ENCODE measurements at places on chromosomes 6 and 20.

DNA sequence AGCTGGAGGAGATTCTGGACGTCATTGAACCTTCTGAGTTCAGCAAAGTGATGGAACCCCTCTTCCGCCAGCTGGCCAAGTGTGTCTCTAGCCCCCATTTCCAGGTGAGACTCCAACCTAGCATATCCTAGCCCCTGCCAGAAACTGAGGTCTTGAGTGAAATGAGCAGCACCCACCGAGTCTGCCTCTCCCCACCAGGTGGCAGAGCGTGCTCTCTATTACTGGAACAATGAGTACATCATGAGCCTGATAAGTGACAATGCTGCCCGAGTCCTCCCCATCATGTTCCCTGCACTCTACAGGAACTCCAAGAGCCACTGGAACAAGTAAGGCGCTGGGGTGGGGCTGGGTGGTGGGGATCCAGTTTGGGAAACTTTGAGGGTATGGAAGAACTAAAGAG, 4.6 kb downstream of the MEA1 start:
- DNase-seq, result no peak

DNA sequence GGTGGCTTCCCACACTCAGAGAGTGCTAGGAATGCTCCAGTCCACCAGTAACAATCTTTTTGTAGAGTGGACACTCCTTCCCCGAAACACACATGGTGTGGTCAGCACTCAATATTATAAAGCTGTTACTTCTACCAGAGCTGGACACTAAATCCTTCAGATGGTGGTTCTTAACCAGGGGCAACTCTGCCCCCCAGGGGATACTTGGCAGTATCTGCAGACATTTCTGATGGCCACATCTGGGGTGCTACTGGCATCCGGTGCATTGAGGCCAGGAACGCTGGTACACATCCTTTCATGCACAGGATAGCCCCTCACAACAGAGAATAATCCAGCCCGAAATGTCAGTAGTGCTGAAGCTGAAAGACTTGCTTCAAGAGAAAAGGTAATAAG, 124.4 kb downstream of the NFATC2 start:
- DNase-seq, result no peak

- DNase-seq, result no peak
Measured at GRCh38 chr20:37758332-37758731, 64.5 kb downstream of the CTNNBL1 start.

- peak; percentile 95 for DNase-seq
Measured at GRCh38 chr20:50645253-50646068, 45.9 kb downstream of the RIPOR3 start.

- DNase-seq, result no peak
Measured at GRCh38 chr6:157667211-157668008, 155.6 kb upstream of the SNX9 start.

DNA sequence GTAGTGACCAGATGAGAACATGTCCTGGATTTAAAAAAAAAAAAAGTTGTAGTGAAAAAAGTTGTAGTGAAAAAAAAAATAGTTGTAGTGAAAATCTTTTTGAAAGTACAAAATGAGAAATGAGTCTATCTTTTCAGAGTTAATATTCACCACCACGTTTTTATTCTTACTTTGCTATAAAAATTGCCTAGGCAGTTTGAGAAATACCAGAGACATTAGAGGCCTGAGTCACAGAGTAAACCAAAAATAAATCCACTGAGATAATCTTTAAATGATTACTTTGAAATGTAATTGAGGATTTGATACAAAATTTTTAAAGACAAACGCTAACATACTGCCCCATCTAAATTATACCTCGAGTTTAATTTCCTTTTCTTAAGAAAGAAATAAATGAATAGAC, 101.2 kb upstream of the TIAM2 start:
- no peak for DNase-seq

DNA sequence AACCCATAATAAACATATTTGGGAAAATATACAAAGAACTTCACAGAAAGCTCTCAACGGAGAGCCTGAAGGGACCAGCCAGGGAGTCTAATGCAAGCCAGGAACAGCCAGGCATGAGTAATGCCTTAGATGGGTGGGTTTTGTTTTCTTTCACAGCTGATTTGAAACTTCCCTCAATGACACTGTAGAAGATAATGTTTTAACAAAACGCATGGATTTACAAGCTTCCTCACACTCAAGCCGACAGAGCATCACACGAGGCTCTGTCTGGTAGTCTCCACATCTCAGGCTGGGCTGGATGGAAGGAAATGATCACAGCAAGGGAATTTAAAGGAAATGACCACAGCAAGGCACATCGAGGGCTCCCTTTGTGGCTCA, 113.9 kb downstream of the GMPR start:
- peak; percentile 55 for DNase-seq

GRCh38 chr6:134031696-134032255, 20.6 kb downstream of the SLC2A12 start:
- DNase-seq, result no peak

DNA sequence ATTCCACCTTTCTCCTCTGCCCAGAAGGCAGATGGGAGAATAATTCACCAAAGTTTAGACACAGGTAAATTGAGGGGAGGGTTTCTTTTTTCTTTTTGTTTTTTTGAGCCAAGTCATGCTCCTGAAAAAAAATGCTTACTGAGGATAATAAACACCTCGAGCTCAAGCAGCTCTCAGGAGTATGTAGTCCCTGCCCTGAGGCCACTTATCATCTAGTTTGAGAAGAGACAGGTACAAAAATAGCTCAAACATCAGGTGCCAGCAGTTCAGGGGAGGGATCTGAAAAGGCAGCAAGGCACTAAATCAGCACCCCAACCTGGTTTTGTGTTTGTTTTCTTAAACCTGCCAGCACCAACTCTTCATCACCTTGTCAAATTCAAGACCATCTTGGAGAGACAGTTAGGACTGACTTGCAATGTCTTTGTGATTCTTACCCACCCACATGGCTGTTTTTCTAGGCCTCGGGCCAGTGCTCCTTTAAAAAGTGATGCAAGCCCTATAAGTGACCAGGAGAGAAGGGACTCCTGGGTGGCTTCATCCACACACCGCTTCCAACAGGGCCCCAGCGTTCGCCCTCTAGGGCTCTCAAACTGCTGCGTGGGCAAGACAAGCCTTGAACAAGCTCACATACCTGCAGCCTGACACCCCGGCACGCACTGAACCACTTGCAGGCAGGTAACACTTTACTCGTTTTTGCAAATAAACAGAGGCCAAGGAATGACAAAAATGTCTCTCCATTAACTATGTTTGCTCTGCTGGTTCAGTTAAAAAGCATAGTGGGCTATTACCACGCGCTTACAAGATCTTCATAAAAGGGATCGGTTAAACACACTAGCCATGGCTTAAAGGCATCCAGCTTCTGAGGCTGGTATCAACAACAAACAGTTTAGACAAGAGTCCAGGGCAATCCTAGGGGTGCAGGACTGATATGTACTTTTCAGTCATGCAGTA, 13.9 kb downstream of the JAG1 start:
- no peak for DNase-seq

- no peak for DNase-seq
Measured at GRCh38 chr6:76840041-76840745, 623.1 kb downstream of the HTR1B start.

DNA sequence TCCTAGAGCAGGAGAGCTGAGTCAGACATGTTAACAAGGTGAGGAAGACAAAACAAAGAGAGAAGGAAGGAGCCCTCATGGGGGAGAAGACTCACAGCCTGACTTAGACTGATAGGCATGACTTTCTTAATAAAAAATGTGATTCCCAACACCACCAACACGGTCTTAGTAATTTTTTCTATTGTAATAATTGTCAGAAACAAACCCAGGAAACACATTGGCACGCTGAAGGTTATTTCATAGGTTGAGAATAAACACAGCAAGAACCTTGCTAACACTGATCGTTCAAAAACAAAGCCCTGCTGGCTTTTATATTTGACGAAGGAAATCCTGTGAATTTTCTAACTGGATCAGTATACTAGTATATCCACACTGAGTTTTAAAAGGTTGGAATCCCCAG, 286.8 kb downstream of the HACE1 start:
- no peak for DNase-seq

DNA sequence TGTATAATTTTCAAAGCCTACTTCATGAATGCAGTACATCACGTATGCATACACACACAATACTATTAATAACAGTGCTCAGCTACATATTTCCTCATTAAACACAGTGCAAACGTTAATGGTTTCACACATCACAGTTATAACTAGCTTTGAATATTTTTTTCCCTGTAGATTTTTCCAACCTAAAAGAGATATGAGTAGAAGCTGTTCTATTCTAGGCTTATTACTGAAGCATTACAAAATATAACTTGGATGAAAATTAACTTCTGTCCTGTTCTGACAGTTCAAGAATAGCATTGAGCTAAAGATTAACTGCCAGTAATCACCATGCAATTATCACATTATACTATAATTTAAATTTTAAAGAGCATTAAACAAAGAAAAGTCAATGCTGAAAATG, 6.2 kb downstream of the LMBRD1 start:
- DNase-seq, result no peak

GRCh38 chr20:8587810-8588209, 455.7 kb downstream of the PLCB1 start:
- DNase-seq, result no peak

- DNase-seq, result no peak
Measured at GRCh38 chr20:18256440-18257090, 31.8 kb upstream of the ZNF133 start.

DNA sequence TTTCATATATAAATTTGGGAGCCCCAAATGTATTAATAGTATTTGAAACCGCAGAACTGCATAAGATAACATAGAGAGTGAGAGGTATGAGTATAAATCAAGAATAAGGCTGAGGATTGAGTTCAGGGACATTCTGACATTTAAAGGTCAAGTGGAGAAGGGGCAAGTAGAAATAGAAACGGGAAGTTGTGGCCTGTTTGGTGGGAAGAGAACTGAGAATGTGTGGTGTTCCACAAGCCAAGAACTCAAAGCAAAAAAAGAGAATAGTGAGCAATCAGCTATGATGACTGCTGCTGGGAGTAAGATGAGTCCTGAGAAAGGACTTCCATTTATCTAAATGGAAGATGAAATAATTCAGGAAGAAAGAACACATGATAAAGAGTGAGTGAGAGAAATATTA, 418.4 kb downstream of the CD109 start:
- DNase-seq, result no peak

GRCh38 chr6:84361372-84362192, 134.1 kb upstream of the CEP162 start:
- DNase-seq, result no peak

- DNase-seq, result no peak
Measured at GRCh38 chr6:7535498-7535897, 6.0 kb upstream of the DSP start.

DNA sequence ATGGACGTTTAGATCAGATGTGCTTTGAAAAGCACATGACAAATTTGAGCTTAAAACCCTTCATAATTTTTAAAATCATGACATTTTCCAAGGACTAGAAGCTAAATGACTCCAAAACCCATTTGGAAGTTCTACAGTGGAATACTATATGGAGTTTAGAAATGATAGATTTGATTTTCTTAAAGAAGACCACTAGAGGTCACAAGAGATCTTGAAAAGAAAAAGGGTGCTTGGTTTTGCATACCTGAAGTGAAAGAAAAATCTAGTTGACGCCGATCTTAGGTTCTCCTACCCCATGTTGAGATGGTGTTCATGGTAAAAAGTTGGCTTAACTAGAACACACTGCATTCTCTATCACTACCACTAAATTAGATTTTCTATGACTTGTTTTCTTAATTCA, 31.5 kb downstream of the CFAP61 start:
- DNase-seq, result peak; percentile 3

DNA sequence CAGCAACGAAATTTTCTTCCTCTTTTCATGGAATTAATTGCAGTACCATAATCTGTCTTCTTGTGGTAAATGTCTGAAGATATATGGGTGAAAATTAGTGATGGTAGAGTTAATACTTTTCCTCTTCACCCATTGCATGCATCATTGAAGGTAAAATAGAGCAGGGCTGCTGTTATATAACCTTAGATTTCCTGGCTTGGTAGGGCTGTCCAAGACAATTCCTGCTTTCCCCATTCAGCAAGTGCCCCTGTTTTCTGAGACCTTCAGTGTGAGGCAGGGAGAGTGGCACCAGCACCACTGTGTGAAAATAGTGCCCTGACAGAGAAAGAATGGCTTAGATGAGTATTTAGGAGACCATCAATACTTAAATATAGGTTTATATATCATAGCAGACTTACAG, 202.0 kb downstream of the ZFAND3 start:
- no peak for DNase-seq

- DNase-seq, result peak; percentile 64
Measured at GRCh38 chr20:63553251-63553932, 567 bp upstream of the FNDC11 start.

DNA sequence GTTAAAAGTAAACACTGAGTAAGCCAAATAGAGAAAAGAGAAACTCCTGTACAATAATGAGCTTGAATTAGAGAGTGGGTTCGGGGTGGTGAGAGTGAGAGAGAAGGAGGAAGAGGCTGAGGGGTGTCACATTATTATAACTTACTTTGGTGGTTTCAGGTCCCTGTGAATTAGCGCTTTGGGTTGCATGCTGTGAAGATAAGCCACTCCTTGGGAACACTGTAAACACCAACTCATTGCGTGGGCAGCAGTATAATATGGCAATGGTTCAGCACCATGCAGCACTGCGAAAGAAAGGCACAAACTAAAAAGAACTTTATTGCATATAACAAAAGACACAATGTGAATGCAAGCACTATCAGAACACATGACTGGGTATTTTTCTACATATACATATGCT, 26.9 kb downstream of the MAP3K7 start:
- DNase-seq, result no peak

- DNase-seq, result no peak
Measured at GRCh38 chr6:111837641-111838500, 35.4 kb downstream of the FYN start.

GRCh38 chr20:58718729-58719128, 26.1 kb downstream of the NPEPL1 start:
- no peak for DNase-seq

DNA sequence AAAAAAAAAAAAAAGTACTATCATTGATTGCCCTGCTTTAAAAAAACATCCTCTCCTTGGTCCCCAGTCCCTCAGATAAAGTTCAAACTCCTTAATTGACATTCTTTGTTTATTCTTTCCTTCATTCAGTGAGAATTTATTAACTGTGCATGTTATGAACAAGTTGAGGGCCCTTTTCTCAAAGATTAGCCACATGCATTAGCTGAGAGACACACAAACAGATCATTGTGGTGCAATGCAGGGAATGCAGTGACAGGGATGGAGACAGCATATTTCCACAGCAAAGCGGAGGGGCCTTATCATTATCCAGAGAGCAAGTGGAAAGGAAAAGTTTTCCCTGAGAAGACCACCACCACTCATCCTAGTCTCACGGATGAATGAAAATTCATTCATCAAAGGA, 21.9 kb upstream of the IPCEF1 start:
- DNase-seq, result no peak

DNA sequence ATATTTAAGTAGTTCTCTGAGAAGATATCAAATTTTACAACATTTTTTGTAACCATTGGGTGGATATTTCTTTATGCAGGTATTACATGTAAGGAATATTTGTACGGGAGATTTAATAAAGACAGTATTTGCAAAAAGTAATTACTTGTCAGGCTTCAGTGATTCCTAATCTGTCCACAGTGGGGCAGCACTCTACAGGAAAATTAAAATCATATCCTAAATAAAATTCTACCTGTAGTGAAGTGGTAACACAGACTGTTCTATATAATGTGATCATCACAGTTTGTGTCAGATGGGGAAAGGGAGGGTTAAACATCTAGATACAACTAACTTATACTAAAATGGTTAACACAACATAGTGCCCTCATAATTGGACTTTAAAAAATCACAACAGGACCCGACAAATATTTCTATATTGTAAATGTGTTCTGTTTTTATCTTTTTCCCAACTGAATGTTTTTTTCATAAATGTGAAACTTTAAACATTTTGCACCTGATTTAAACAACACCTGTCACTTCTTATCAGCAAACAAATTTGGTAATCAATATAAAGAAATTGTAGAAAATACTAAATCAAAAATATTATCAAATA, 145.6 kb upstream of the MANEA start:
- DNase-seq, result no peak
